AG09309 (cell line): ENCODE measurements at places on chromosomes 4 and X.

DNA sequence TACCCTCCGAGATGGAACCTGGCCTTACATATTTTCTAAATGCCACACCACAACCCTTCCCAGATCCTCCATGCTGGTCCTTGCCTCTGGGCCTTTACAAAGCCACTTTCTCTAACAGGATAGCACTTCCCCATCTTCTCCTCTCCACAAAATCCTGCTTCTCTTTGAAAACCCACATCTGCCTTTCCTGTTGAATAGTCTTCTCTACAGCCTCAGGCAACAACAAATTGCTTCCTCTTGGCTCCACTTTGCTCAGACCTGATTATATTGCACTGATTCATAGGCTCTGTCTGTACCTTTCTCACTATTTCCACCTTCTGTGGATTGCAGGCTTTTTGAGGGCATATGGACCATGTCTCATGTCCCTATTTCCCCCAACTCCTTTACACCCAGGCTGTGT, 203.7 kb upstream of the MBNL3 start:
- DNase-seq: no peak

DNA sequence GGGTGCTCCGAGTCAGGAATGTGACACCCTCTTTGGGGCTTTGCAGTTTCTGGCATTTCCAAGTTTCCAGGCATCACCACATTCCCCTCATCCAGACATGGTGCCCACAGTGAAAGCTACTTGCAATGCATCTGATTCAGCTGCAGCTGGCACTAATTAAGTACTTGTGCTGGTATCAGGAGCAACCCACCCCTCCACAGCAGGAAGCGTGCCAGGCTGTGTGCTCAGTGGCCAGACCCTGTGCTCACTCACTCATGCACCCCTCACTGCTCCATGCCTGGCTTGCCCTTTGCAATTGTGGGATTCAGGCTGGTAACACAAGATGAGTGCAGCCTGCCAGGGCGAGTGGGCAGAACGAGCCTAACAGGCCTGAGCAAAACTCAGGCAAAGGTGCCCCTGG, 271.2 kb downstream of the EPHA5 start:
- no peak for DNase-seq

DNA sequence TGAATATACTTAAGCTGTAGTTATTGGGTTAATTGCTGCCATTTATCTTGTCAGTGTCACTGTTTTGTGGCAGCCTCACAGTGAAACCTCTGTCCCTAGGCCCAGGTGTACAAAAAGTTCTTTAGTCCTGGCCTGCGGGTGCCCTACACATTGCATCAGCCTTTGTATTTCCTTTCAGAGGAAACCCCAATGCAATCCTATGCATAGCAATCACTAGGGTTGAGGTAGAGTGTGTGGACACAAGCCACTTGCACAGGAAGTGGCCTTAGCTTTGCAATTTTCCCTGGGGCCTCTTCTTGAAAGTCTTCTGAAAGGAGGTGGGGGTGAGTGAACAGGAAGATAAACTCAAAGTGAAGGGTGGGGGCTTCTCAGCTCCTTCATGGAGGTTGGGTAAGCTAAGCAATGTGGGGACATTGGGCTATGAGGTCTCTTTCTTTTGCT, 27.8 kb downstream of the VSIG4 start:
- DNase-seq: no peak

- DNase-seq: no peak
Observed at GRCh38 chr4:4890574-4891255, 31.2 kb downstream of the MSX1 start.
